ENCODE measurements at places on chromosomes 16 and 17.

DNA sequence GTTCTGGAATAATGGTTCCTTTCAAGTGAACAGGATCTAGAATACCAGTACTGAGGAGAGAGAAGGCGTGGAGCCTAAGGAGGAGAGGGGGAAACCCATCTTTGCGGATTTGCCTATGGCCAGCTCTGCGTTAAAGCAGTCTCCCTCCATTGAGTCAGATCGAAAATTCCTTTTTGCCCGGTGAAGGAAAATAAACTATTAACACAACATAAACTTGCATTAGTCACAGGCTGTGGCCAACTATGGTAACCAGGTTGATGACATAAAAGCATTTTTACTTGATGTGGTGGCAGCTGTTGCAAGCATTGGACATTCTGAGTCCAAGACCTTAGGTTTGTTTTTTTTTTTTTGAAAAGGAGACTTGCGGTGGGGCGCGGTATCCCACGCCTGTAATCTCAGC lies 8.9 kb downstream of the LDAF1 start:
- peaks cover 44% of the 10 kb centered on the region for H3K36me3 ChIP-seq
- no peak overlapping the region for H3K4me3 ChIP-seq
- DNase-seq, result no peak
- H3K4me1 ChIP-seq, result peaks cover 58% of the 10 kb centered on the region

- no peak overlapping the region for H3K27ac ChIP-seq
- peaks cover 10% of the 10 kb centered on the region for H3K4me1 ChIP-seq
- H3K4me3 ChIP-seq, result no peak overlapping the region
- no peak for DNase-seq
- no peaks in the 10 kb centered on the region for H3K27me3 ChIP-seq
These were observed 20.4 kb downstream of the COTL1 start for GRCh38 chr16:84597528-84597896.

DNA sequence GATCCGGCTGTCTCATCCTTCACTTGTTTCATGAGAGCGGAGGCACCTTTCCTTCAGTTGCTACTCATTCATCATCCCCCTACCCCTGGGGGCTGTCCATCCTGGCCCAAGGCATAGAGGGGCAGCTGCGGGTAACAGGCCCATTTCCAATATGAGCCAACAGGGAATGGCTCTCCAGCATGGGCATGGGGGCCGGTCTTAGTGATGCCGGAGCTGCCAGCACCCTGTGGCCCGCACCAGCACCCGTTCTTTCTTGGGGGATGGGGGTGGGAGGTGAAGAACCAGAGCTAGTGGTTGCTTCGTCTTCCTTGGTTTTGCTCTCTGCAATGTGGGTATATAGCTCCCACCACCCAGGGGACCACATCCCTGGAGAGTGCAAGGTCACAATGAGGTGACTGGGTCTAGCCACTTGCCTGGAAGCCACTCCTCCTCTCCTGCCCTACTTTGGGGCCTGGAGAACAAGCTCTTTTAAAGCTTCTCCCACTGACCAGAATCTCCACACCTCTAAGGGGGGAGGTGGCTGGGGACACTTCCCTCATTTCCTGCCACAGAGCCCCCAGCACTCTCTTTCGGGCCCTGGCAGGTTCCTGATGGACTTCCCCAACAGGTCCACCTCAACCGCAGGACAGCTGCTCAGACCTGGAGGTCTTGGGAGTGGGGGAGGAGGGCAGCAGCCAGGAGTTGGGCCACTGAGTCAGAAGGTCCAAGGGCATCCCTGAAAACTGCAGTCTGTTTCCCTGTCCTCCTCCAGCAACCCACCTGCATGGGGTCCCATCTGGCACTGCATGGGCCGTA lies 11.9 kb upstream of the TBX2 start:
- H3K4me3 ChIP-seq, result no peak overlapping the region
- H3K36me3 ChIP-seq, result no peaks in the 10 kb centered on the region
- no peak for DNase-seq
- no peaks in the 10 kb centered on the region for H3K27me3 ChIP-seq
- H3K4me1 ChIP-seq, result peaks cover 7% of the 10 kb centered on the region
- H3K27ac ChIP-seq, result no peak overlapping the region

DNA sequence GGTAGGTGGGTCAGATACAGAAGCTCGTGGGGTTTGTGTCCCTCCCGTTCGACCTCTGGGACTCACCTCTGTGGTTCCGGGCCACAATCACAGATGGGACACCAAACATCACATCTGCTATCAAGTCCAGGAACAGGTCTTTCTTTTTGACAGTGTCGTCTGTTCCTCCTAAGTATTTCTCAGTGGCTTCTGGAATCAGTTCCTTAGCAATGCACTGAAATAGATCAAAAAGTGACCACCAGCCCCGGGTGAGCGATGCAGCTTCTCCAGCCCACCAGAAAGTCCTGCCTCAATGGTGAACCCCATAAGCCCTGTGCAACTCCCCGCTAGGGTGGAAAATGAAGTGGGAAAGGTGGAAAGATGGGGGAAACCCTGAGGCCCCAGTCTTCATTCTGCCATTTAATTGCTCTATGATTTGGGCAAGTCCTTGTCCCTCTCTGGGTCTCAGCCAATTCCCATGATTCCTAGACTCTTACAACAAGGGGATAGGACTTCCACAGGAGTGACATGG lies 22.4 kb downstream of the CES1 start:
- H3K27ac ChIP-seq, result no peak overlapping the region
- DNase-seq, result no peak
- no peaks in the 10 kb centered on the region for H3K4me1 ChIP-seq
- no peaks in the 10 kb centered on the region for H3K27me3 ChIP-seq
- H3K4me3 ChIP-seq, result no peak overlapping the region

Data from tibial artery (tissue), 4 donors.